ENCODE measurements at places on chromosomes 2 and 18.

GRCh38 chr2:200496696-200497095 lies 13.2 kb downstream of the KCTD18 start:
- no peak for DNase-seq

- no peak for DNase-seq
These were observed 13.2 kb upstream of the AGAP1 start for GRCh38 chr2:235480614-235481013.

DNA sequence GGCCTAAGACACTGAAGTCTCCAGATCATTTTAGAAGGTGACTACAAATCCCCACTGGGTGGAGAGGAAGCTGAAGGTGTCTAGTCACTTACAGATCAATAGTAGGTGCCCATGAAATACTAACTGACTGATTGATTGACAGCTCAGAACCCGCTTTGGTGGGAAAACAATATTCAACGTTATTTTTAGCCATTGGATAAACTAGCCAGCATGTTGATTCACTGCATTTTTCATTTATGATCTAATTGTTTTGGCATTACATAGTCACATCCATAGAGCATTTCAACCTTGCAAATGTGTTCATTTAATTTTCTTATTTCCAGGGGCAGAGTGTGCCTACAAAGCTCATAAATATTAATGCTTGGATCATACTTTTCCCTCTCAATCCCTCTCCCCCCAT lies 162.3 kb downstream of the MREG start:
- no peak for DNase-seq

DNA sequence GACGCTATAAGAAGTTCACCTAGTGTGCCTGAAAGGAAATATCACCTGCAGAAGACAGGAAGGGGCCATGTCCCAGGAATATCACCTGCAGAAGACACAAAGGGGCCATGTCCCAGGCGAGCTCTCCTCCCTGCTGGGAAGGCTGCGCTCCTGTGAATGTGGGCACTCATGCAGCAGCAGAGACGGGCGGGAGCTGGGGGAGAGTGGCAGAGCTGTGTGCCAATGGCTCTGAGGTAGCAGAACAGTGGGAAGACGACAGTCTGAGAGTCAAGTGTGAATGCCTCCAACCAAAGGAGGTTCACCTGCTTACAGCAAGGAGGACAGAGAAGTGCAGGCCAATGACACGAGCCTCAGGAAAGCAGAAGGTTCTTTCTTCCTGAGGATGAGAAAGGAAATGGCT lies 117.9 kb upstream of the SALL3 start:
- no peak for DNase-seq

DNA sequence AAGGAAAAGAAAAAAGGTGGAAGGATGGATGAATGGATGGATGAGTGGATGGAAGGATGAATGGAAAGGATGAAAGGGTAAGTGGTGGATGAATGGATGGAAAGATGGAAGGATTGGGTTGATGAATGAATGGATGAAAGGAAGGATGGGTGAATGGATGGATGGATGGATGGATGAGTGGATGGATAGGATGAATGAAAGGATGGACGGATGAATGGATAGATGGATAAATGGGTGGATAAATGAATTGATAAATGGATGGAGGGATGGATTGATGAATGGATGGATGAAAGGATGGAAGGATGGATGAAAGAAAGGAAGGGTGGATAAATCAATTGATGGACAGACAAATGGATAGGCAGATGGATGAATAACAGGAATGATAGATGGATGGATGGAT lies 48.2 kb upstream of the OTOF start:
- DNase-seq = no peak

- no peak for DNase-seq
These were observed 115.6 kb upstream of the GPC1 start for GRCh38 chr2:240319855-240320203.

GRCh38 chr18:10279905-10280644 lies 174.4 kb upstream of the APCDD1 start:
- DNase-seq = no peak

DNA sequence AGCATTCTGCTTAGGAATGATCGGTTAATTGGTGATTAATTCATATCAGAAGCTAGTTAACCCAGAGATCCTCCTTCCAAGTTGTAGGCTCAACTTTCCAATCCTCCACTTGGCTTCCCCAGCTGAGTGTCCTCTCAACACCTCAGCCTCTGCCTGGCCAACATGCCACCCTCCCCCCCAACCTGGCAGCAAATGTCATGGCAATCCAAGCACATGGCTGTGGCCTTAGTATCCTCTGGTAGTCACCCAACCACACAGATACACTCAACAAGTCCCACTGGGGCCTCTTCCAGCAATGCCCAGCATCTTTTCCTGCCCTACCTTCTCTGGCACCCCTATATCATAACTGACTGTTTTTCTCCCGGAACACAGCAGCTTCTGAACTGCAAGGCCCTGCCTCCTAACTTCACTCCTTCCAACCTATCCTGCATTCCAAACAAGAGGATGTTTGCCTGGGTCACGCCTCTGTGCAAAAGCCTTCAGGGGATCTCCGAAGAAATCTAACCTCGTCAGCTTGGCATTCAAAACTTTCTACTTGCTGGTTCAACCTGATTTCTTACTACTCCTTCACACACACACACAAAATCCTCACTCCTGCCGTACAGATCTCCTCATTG lies 195.0 kb downstream of the CYP26B1 start:
- DNase-seq = no peak

DNA sequence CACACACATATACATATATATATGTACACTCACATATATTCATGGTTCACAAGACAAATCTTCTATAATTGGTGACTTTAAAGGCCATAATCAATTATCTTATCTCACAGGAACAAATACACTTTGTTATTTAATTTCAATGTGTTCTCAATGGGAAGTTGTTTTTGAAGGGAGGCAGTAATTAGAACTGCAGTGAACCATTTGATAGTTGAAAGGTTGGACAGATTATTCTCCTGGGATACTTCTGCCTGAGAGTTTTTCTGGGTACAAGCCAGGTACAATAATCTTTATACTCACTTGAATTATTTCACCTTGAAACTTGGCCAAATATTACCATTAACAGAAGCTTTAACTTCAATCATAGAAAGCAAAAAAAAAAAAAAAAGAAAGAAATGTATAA lies 546.6 kb upstream of the LRRTM4 start:
- DNase-seq = no peak

- no peak for DNase-seq
These were observed 32.7 kb downstream of the TMEM131 start for GRCh38 chr2:97963079-97963406.

DNA sequence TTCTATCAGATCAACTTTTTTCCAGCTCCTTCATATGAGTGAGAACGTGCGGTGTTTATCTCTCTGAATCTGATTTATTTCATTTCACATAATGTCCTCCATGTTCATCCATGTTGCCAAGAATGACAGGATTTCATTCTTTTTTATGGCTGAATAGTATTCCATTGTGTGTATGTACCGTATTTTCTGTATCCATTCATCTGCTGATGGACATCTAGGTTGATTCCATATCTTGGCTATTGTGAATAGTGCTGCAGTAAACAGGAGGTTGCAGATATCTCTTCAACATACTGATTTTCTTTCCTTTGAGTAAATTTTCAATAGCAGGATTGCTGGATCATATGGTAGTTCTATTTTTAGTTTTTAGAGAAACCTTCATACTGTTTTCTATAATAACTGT lies 388.5 kb downstream of the DCDC2C start:
- DNase-seq = no peak

All from stimulated activated CD8-positive, alpha-beta memory T cell treated with anti-CD3 and anti-CD28 coated beads, Interleukin-4, amount 100 ng/mL, for 1 hour (primary cell).